ENCODE measurements at places on chromosomes 5 and 9.

GRCh38 chr9:135048046-135048757 is 39.3 kb upstream of the OLFM1 start:
- no peak for DNase-seq

DNA sequence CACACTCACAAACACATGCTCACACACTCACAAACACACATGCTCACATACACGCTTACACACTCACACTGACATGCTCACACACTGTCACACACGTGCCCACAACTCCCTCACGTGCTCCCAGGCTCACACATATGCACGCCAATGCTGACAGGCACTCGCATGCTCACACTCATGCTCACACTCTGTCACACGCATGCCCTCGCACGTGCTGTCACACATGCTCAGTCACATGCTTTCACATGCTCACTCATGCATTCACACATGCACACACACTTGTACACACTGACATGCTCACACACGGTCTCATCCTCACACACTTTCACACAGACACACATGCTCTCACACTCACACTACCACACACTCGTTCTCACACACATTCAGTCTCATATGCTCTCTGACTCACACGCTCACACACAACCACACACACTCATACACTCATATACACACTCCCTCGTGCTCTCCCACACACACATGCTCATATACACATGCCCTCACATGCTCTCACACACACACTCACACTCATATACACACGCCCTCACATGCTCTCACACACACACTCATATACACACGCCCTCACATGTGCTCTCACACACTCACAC is 10.3 kb downstream of the CCDC187 start:
- DNase-seq = no peak

- DNase-seq = no peak
These were observed 181.8 kb downstream of the NXNL2 start for GRCh38 chr9:88716596-88717290.

DNA sequence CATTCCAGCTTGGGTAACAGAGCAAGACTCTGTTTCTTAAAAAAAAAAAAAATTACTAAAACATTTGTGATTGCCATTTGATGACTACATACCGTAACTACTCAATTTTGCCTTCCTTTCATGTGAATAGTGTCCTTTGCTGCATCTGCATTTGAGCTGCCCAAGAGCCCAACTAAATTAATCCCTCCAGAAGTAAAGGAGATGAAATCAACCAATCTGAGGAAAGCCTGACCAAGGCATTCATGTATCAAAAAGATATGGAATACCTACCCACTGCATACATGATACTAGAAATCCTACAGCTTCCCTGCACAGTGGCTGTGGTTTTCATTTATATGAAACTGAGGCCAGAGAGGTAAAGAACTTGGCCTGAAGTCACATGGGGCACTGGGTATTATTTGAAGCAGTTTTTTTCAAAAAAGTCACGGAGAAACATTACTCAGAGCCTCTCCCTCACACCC is 177.5 kb downstream of the AOPEP start:
- DNase-seq = no peak

DNA sequence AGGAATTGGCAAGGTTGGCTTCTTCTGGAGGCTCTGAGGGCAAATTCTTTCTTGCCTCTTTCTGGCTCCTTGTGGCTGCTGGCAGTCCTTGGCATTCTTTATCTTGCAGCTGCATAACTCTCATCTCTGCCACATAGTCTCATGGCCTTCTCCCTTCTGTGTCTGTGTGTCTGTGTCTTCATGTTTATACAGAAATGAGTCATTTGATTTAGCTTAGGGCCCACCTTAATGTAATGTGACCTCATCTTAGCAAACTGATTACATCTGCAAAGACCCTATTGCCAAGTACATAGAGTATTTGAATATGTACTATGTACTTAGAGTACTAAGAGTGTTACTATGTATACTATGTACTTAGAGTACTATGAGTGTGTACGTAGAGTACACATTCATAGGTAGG is 122.5 kb downstream of the RFK start:
- no peak for DNase-seq

Measured in NCI-H1436 treated with DMSO at 0.1 percent for 48 hours (cell line).